ENCODE measurements at places on chromosomes 7 and 10. TPM values are rescaled to one million over a fixed set of nuclear protein-coding genes. Genes with fewer than 3 reads are reported as not detected.

- no peak overlapping the region for H3K4me3 ChIP-seq
- no peaks in the 10 kb centered on the region for H3K36me3 ChIP-seq
- DNase-seq, result no peak
- no peaks in the 10 kb centered on the region for H3K4me1 ChIP-seq
- H3K27me3 ChIP-seq, result no peaks in the 10 kb centered on the region
- no peak overlapping the region for H3K27ac ChIP-seq
These were observed 20.4 kb downstream of the ERCC6 start for GRCh38 chr10:49518566-49518965.

GRCh38 chr10:17682236-17682946 is 38.4 kb downstream of the STAM start:
- peak overlapping the region; percentile 94 for H3K27ac ChIP-seq
- no peak for DNase-seq
- peak overlapping the region; percentile 2 for H3K4me3 ChIP-seq
- no peaks in the 10 kb centered on the region for H3K27me3 ChIP-seq

GRCh38 chr10:35908451-35908850 is 266.4 kb upstream of the FZD8 start:
- H3K4me1 ChIP-seq, result no peaks in the 10 kb centered on the region

DNA sequence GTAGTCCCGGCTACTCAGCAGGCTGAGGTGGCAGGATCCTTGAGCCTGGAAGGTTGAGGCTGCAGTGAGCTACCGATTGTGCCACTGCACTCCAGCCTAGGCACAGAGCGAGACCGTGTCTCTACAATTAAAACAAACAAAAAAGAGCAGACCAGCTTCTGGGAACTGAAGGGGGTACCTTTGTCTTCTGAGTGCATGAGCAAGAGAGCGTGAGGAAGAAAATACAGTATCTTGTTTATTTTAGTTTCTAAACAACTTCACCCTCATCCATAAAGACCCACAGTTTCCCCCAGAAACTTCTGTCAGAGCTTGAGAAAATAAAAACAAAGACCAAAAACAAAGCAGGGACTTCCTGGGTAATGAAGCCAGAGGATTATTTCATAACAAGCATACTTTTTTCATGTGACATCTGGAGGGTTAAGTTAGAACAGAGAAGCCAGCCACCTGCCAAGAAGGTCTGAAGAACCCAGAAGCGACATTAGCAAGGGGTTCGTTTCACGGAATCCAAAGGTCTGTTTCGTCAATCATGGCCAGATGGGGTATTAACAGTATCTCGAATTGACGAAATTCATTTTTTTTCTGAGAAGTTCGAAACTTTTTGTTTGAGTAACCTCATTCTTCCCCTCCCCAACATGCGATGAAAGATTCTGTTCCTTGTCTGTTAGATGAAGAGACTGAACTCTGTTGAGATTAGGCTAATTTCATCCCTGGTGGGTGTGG is 10.2 kb upstream of the IL2RA start:
- H3K4me3 ChIP-seq, result peak overlapping the region; percentile 86
- peak; percentile 60 for DNase-seq
- peaks cover 92% of the 10 kb centered on the region for H3K4me1 ChIP-seq
- peak overlapping the region; percentile 96 for H3K27ac ChIP-seq
- peaks cover 6% of the 10 kb centered on the region for H3K36me3 ChIP-seq

GRCh38 chr7:26487780-26488515 is 196.3 kb downstream of the SNX10 start:
- no peak overlapping the region for H3K4me3 ChIP-seq
- no peaks in the 10 kb centered on the region for H3K4me1 ChIP-seq
- H3K36me3 ChIP-seq, result no peaks in the 10 kb centered on the region
- DNase-seq, result no peak

DNA sequence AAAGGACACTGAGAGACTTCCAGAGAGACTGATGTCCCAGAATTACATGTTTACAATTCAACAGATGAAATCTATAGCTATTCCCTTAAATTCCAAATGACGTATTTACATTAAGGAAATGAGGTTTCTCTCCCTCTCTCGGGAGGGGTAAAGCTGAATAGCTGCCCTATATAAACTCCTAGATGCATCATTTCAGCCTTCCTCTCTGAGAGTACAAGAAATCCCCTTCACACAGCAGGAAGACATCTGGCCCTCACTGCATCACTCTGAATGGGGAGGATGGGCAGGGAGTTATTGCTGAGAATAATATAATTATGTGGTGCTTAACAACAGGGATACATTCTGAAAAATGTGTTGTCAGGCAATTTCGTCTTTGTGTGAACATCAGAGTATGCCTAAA is 11.0 kb downstream of the POT1 start:
- H3K27me3 ChIP-seq, result no peaks in the 10 kb centered on the region
- H3K4me3 ChIP-seq, result no peak overlapping the region
- peaks cover 15% of the 10 kb centered on the region for H3K4me1 ChIP-seq
- DNase-seq, result no peak

DNA sequence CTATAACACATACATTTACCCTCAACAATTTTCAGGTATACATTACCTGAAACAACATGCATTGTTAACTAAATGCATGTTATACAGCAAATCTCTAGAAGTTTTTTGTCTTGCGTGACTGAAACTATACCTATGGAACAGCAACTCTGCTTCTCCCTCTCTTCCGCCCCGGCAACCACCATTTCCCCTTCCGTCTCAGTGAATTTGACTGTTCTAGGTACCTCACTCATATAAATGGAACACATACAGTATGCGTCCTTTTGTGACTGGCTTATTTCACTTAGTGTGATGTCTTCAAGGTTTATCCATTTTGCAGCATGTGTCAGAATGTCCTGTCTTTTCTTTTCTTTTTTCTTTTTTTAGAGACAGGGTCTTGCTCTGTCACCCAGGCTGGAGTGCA is 22.5 kb downstream of the CALHM2 start:
- H3K27ac ChIP-seq, result peak overlapping the region; percentile 26
- peaks cover 27% of the 10 kb centered on the region for H3K4me1 ChIP-seq
- DNase-seq, result no peak
- H3K27me3 ChIP-seq, result no peaks in the 10 kb centered on the region
- peaks cover 29% of the 10 kb centered on the region for H3K36me3 ChIP-seq
- peak overlapping the region; percentile 2 for H3K4me3 ChIP-seq

- H3K27me3 ChIP-seq, result no peaks in the 10 kb centered on the region
- no peak overlapping the region for H3K27ac ChIP-seq
These were observed 133.2 kb downstream of the CUX1 start for GRCh38 chr7:101950450-101951119.

GRCh38 chr7:151628846-151629604 is 109.3 kb upstream of the RHEB start:
- peaks cover 3% of the 10 kb centered on the region for H3K36me3 ChIP-seq
- no peak for DNase-seq
- peaks cover 40% of the 10 kb centered on the region for H3K4me1 ChIP-seq
- H3K27ac ChIP-seq, result no peak overlapping the region

CYP3A4 gene
- total RNA-seq, result not detected

H2BK1 gene
- total RNA-seq, result 3.4 TPM

ANKRD61 gene
- total RNA-seq, result not detected
